GM04504 (cell line): ENCODE measurements at places on chromosomes 4 and X.

GRCh38 chr4:14265651-14266050 lies 638.1 kb upstream of the BOD1L1 start:
- DNase-seq, result no peak

GRCh38 chr4:70619778-70620177 lies 8.8 kb upstream of the ENAM start:
- no peak for DNase-seq

DNA sequence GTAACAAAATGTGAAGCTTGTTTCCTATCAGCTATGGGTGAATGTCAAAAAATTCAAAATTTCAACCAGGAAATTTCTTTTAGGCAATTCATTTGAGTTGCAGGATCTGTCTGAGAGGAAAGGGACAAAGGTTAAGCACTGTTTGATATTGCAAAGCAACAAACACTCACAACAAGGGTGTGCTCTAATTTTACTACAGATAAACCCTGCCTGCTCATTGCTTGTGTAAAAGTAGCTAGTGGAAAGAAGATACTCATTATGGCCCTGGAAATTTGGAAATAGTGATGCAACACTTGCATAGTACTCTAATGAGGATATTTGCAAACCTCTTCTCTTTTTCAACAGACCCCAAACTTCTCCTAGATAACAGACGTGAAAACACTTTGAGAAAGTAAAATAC lies 27.1 kb downstream of the FAM47E start:
- no peak for DNase-seq

DNA sequence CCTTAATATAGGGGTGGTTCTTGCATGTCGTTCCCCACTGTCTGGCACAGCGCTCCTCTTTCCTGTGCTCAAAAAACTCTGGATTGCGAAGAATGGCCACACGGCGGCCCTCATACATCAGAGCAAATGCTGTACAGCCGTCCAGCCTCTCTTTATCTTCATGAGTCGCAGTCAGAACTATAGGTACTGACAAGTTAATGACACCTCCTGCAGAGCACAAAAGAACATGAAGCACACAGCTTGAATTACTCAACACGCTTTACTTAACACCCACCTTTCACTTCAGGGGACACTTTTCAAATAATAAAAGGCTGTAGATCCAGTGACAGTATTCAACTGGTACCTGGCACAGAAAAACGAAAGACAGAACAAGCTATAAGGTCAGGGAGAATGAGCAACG lies 65.3 kb downstream of the PAPSS1 start:
- no peak for DNase-seq

GRCh38 chr4:145808021-145808650 lies 128.2 kb downstream of the C4orf51 start:
- peak; percentile 76 for DNase-seq

DNA sequence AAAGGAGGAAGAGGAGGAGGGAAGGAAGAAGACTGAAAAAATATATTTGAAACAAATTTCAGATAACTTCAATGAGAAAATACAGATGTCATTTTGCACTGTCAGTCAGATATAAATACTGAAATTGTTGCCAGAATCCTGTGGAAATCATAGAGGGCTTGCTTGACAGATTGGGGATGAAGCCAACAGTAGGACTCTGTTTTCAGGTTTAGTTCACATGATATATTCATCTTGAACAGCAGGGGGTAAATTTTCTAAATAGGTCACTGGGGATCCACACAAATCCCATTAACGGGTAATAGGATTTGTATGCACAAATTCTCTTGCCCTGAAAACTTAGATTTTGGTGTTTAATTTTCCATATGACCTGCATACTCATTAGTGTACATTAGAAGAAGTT lies 103.3 kb upstream of the PCDH18 start:
- no peak for DNase-seq

DNA sequence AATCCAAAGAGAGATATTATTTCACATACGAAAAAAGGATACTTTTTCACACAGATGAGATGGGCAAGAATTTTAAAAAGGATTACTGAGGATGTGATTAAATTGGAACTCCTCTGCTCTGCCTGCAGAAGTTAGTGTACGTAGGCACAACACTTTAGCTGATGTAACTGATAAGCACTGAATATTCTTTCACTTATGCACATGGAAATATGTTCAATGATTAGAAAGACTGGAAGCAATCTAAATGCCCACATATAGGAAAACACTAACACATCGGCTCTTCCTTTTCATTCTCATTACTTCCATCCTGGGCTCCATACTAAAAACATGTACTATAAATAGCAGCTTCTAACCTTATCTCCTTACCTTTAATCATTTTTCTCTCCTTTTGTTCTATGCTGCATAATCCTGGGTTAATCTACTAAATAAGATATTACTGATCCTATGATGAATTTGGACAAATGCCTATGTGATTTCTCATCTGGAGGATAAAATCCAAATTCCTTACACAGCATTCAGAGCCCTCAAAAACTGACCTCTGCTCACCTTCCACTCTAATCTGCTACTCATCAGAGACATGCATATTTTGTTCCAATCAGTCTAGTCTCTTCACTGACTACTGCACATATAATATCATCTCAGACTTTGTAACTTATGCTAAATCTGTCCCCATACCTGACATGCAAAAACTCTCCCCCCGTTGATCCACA lies 197.8 kb downstream of the PDGFC start:
- DNase-seq, result no peak

DNA sequence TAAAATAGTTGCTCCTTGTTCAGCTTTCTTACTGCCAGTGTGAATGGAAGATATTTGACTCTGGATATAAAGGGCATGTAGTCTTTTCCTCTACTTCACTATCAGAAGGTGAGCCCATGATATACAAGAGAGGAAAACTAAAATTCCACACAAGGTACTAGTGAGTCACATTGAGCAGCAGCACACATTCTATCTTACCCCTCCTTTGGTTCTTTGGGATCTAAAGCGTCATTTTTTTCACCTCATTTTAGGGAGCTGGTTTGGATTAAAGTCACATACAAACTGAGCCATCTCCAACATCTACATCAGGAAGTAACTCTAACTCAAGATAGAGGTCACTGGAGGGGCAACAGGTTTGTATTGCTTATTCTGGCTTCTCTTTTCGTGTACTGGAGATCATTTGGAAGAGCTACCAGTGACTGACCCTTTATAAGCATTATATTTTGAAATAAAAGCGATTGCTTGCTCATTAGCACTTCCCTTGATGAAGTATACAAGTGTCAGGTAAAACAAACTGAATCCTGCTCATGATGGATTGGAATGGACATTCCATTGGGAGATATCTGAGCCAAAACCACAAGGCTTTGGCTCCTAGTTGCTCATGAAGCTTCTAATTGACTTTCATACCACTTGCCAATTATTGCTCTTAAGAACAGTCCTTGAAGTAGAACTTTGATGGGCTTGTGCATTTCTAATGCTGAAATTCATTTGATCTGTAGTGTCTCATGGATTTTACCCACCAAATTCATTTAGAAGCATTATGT lies 124.1 kb downstream of the SPCS3 start:
- peak; percentile 19 for DNase-seq

DNA sequence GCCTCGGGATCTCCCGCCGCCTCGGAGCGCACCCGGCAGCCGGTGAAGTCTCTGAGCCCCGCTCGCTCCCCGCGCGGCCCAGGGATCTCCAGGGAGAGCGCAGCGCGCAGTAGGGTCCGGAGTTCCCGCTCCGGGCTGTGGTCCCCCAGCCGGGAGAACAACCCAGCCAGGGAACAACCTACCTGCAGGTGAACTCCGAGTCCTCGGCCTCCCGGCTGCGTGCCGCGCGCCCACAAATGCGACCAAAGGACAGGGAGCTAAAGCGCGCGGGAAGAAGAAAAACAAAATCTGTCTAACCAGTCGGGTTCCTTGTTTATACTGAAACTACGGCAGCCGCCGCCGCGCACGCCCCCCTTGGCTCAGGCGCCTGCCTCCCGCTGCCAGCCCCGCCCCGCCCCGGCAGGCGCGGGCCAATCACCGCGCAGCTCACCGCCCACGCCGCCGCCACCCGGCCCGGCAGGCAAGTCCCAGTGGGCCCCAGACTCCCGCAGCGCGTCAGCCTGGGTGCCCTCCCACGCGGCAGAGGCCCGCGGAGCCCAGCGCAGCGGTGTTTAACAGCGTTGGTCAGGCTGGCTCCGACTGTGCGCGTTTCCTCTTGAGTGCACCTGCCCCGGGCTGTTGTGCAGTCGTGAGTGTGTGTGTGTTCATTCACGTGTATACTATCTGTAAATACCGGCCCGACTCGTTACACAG lies at the start of gene RASGEF1B:
Gene RASGEF1B (minus strand): TSS at position 320 of the 693 bp plus-strand sequence. CDS start 12,399 bp downstream, outside the sequence.
- DNase-seq, result no peak
